ENCODE measurements at places on chromosomes 6 and 20.
A peak's percentile ranks its signal among the peaks of the same experiment; 100 is the strongest.

DNA sequence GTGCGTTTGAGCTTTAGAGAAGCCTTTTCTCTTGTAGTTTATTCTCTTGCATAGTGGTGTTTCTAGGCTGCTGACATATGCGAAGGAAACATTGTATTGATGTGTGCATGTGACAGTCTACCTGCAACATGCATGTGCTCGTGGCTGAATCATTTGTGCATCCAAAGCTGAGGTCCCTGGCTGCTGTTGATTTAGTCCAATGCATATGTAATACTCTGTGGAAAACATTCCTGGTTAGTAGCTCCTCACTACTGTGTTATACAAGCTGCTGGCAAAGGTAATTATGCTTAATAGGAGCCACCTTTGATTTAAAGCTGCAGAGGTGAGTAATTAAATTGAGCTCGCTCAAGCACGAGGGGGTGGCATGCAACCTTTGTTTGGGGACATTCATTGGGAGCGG lies 24.5 kb downstream of the TSHZ2 start:
- peak; percentile 7 for DNase-seq

DNA sequence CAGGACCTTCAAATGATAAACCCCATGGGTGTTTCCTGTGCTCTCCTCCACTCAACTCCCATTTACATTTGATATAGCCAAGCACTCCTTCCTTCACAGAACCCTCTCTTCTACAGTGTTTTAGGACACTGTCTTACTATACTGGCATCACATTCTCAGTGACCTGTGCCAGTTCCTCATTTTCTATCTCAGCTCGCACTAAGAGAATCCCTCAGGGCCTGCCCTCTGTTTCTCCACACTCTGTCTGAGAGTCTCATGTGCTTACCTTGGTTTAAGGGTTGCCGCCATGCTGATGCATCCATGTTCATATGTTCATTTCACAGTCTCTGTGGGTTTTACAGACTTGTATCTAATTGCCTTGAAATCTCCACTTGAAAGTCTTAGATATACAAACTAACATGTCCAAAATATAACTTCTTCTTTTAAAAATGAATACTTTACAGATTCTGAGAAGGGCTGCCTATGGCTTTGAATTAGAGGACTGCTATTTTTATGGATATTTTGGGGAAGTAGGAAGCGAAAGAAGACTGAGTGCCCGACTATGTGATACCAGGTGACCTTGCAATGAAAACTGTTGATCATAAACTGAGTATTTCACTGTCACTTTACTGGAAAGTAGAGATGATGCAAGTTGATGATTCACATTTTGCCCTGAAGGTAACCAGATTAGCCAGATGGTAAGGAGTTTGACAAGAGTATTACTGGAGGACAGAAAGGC lies 153.1 kb upstream of the SIM1 start:
- no peak for DNase-seq

DNA sequence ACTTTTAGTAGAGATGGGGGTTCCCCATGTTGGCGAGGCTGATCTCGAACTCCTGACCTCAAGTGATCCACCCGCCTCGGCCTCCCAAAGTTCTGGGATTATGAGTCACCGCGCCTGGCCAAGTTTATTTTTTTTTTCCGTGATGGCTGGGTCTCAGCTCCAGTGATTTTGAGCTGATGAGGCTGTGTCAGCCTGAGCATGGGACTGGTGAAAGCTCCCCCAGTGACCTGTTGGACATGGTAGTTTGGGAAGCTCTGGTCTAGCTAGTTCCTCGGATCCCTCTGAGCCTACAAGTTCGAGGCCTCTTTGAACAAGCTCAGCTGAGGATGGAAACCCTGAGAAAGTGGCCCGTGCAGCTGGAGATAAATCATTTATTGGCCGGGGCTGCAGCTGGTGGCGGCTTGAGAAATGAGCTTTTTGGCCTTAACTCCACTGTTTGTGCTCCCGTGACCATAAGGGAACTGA lies 126.8 kb downstream of the SNX5 start:
- DNase-seq: no peak

DNA sequence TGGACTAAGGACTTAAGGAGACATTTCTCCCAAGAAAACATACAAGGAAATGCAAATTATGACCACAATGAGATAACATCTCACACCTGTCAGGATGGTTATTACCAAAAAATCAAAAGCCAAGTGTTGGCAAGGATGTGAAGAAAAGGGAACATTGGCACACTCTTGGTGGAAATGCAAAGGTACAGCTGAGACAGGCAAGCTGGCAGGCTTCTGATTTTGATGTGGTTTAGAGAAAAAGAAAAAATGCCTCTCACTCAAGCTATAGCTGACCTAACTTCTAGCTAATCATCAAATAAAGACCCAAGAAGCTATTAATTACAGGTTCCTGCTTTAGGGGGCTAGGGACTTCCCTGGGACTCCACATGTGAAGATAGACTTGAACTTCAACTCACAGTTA lies 139.8 kb downstream of the THEMIS start:
- no peak for DNase-seq

DNA sequence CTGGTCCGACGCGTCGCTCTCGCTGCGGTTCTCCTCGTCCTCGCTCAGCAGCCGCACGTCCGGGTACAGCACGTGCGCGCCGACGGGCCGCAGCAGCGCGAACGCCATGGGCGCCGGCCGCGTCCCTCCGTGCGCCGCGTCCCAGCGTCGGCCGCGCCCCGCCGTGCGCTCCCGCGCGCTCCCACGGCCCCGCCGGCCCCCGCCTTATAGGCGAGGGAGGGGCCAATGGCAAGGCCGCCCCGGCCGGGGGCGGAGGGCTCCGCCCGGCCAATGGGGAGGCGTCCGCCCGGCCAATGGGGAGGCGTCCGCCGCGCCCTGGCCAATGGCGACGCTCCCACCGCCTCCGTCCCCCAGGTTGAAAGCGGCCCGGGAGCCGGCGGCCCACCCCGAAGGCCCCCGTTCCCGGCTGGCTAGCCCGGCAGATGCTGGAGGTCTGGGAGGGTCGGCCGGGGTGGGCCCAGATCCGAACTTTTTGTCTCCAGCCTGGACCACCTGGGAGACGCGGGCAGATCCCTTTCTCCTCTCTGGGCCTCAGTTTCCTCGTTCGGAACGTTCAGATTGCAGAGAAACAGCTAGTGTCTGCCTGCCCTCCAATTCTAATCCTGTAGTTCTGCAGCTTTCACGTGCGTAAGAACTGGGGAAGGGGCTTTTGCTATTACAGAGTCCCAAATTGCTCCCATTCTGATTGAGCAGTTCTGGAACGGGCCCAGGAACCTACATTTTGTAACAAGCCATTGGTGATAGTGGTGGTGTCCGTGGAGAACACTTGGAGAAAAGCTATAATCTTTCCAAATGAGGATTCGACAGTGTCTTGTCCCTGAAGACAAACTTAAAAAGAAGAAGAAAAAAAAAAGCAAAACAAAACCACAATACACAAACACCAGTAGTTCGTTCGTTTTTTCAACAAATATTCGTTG lies at the start of gene TCF15:
Gene TCF15, minus strand, starts transcription at position 180 of the 917 bp plus-strand sequence. Its CDS starts 72 bp downstream, at position 108.
- DNase-seq: no peak

GRCh38 chr6:166526937-166527336 lies 59.5 kb downstream of the RAMACL start:
- no peak for DNase-seq

All from NCI-H1105 (cell line).